ENCODE measurements at places on chromosomes 6 and 20.

DNA sequence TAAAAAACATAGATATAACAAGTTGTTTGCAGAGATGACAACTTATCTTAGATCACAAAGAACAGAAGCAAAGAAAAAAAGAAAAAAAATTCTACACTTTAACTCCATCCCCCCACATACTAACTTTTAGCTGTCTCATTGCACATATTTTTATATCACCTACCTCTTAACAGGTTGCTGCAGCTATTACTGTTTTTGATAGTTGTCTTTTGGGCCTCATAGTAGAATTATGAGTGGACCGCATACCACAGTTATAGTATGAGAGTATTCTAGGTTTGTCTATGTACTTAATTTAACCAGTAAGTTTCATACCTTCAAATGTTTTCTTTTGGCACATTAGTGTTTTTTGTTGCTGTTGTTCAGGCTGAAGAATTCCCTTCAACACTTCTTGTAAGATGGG, 12.3 kb downstream of the RSPH3 start:
- DNase-seq: no peak

DNA sequence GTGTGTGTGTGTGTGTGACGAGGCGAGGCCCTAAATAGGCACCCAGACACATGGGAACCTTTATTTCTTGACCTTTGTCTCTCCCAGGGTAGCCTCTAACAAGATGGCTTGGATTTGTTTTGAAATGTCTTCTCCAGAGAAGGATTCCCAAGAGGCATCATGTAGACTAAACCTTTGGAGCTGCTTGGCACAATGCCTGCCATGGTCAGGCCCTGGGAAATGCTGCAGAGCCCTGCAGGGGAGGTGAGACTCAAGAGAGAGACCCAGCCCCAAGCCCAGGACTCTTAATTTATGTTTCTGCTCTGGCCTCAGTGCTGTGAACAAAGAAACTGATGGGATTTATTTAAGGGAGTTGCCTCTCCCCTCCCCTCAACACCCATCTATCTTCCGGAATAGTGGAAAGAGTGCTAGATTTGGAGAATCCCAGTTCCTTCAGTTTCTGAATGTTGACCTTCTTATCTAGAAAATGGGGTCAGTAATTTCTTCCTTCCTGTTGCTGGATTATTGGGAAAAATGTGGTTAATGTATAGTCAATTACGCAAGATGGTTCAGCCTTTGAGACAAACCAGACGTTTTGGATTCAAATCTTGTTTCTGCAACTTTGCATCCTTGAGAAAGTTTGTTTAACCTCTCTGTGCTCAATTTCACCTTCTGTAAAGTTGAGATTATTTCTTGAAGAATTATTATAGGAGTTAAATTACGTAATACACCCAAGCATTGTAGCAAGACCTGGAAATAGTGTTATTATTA, 434.8 kb downstream of the MAFB start:
- no peak for DNase-seq

- peak; percentile 44 for DNase-seq
Measured at GRCh38 chr6:136113736-136114173, 136.4 kb downstream of the MTFR2 start.

- no peak for DNase-seq
Measured at GRCh38 chr20:23875606-23876237, 3.8 kb downstream of the CST5 start.

DNA sequence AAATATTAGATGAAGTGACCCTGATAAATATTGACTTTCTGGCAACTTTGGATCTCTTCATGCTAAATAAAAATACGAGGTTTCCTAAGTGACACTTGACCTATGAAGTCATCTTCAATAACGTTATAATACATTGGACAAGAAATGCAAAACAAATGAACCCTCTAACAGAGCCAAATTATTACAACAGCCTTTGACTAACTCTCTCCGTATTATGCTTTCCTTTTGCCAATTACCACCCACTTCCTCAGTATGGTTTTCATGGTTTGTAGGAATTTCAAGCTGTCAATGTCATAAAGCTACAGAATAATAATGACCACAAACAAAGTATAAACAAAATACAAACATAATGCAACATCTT, 210.5 kb downstream of the MOXD1 start:
- DNase-seq: no peak

GRCh38 chr6:68238097-68238601, 396.9 kb upstream of the ADGRB3 start:
- DNase-seq: no peak

- no peak for DNase-seq
Measured at GRCh38 chr6:142926177-142926493, 18.8 kb downstream of the HIVEP2 start.

DNA sequence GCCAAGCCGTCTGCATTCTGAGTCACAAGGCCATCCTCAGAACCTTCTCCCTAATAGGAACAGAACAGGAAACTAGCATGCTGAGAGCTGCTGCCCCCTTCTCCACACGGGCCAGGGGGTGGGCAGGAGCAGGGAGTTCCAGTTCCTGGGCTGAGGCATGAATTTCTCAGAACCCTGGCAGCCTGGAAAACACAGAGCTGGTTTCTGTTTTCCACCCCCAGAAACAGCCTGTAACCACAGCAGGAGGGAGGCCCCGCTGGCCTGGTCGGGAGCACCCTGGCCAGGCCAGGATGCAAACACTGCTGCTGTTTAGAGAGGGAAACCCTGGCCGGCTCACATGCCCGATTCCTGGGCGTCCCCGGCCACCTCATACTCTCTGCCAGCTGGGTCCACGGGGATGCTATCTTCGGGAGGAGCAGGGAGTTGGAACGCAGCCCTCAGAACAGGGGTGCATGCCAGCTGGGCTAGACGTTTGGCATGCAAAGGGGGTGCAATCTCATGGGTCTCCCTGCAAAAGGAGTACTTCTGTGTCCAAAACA, 130.1 kb downstream of the NFATC2 start:
- no peak for DNase-seq

GRCh38 chr6:47004463-47004862, 37.7 kb downstream of the ADGRF1 start:
- DNase-seq: no peak

DNA sequence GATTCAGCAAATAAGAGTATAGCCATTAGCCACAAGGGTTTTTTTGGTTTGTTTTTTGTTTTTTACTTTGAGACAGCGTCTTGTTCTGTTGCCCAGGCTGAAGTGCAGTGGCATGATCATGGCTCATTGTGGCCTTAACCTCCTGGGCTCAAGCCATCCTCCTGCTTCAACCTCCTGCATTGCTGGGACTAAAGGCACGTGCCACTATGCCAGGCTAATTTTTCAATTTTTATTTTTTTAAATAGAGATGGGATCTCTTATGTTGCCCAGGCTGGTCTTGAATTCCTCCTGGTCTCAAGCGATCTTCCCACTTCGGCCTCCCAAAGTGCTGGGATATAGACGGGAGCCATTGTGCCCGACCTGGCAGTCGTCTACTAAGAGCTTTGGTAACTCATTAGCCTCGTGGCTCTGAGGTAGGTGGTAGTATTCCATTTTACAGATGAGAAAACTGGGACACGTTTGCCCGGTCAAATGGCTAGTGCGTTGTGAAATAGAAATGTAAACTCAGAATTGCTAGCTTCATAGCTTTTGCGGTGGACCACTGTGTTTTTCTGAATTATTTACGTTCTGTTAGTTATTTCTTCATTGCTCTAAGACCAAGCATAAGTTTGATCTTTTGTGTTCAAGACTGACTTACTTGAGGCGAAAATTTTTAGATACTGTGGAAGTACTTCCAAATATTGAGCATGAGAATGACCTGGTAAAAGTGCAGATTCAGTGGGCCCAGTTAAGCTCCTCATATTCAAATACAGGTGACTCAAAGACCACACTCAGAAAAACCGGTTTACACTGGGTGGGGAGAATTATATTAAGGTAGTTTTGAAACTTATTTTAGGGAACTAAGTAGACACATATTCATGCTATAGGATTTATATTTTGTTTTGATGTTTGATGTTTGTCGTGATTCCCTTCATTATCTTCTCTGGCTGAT, 2.1 kb downstream of the PANK2 start:
- no peak for DNase-seq

GRCh38 chr6:1747531-1747930, 137.8 kb downstream of the FOXC1 start:
- no peak for DNase-seq

- DNase-seq: peak; percentile 23
Measured at GRCh38 chr20:59042151-59042795, at the start of gene PRELID3B. Gene PRELID3B, minus strand, starts transcription at chr20:59042786. Its CDS starts 56 bp downstream, at chr20:59042730.

DNA sequence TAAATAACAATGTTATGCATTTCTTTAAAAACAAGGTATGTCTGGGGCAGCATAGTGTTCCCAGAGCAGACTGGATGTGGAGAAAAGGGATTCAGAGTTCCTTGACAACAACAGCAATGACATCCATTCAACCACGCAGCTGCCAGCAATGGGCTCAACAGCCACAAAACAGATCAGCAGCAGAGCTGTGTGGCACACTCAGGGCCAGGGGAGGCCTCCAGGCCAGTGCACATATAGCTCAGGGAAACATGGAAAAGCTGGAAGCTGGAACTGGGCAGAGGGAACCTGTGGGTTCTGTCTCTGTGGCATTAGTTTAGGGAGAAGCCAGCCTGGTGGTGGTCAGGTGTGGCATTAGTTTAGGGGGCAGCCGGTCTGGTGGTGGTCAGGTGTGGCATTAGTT, 148.3 kb downstream of the SMOC2 start:
- no peak for DNase-seq

GRCh38 chr6:87066449-87067333, 28.2 kb downstream of the CGA start:
- DNase-seq: no peak

DNA sequence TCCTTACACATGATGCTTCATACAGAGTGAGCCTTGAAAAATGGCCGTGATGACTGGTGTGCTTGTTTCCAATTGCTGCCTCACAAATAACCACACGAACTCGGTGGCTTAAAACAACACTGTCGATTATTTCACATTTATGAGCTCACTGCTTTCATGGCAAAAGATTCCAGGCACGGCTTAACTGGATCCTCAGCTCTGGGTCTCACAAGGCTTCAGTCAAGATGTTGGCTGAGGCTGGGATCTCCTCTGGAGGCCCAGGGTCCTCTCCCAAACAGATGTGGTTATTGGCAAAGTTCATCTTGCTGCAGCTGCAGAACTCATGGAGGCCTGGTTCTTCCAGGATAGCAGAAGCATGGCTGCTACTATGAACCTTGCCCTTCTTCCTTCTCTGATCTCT, 144.6 kb downstream of the TFAP2C start:
- no peak for DNase-seq

DNA sequence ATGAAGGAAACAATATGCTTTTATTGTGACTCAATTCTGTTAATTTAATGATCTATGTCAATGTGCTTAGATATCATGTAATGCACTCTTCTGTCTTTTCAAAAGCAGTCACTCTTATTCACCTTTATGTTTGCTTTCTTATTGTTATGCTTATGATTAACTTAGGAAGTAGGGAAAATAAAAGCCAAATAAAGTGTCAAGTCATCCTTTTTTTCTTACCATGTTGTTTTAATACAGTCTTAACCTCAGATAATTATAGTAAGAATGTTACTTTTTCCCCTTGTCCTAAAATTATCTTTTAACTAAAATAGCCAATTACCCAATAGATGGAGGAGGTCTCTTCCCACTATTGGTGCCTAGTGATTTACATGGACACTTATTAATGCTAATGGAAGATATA, 72.6 kb downstream of the TFAP2B start:
- no peak for DNase-seq

DNA sequence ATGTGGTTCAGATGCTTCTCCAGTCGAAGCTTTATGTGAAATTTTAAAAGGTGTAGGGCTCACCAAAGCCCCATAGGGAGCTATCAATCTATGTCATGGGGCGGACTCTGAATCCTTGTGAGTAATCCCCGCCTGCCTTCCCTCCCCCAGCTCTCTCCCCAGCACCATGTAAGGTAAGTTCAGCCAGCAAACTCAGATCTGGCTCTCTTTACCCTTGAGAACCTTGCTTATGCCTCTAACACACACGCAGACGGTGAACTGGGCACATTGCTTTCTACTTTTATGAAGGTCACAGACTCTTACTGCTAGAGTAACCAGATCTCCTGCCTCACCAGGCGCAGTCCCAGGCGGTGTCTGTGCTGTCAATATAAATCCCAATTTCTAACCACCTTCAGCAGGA, 82.6 kb upstream of the CNKSR3 start:
- no peak for DNase-seq

- DNase-seq: no peak
Measured at GRCh38 chr6:52098721-52099120, 11.3 kb upstream of the PKHD1 start.

GRCh38 chr6:126664271-126664670, 324.4 kb downstream of the CENPW start:
- no peak for DNase-seq

DNA sequence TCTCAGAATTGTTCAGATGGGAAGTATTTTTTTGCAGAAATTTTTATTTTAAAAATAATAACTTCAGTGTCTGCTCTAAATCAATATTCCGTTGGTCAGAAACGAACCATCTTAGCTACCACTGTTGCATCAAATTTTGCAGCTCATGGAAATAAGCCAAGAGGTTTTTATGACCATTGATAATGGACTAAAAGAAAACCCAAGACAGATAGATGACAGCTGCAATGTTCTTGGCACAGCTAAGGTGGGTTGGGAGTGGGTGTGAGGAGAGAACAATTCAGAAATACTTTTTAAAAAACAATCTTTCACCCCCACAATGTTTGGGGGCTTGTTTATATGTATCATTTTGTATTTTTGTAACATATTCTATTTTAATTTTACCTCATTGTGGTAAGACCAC, 121.1 kb downstream of the PDE7B start:
- no peak for DNase-seq

DNA sequence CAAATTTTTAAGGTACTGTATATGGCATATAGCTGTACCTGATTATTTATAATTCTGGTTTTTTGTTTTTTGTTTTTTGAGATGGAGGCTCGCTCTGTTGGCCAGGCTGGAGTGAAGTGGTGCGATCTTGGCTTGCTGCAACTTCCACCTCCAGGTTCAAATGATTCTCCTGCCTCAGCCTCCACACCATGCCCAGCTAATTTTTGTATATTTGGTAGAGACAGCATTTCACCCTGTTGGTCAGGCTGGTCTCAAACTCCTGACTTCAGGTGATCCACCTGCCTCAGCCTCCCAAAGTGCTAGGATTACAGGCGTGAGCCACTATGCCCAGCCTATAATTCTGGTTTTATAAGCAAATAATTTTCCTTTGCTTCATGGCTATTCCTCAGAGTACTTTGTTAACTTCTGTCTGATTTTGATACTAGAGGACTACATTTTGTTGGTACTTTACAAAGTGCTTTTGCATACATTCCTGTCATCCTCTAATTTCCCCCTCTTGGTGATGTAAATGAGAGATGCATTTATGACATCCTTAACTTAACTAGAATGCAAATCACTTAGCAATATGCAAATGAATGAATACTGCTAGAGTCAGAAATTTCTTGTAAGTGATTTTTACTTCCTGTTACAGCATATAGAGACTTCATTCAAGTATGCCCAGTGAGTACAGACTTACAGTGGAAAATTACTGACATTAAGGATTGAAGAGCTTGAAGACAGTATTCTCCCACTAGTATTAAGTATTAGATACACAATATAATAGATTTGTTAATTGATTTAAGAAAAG, 35.7 kb upstream of the ARID1B start:
- no peak for DNase-seq

GRCh38 chr6:165585060-165585459, 78.0 kb downstream of the PDE10A start:
- no peak for DNase-seq
